NCI-H526 treated with DMSO at 0.1 percent for 48 hours (cell line): ENCODE measurements at places on chromosomes 2 and 18.

- no peak for DNase-seq
These were observed 288.5 kb downstream of the TNS1 start for GRCh38 chr2:217714287-217714751.

DNA sequence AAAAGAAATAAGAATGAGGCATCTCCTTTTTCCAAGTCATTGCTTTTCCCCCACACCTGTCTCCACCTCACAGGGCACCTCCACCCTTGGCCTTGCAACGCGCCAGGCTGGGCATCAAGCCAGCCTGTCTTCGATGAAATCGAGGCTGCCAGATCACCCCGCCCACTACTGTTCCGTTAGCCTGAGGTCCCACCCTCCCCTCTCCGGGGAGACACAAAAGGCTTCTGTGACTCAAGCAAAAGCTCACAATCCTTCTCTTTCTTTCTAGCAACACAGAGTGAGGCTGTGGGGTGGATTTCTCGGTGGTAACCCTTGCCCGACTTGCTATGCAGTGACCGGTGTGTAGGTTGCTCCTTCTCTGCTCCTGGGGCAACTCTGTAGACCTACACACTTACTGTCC is 9.9 kb downstream of the TNP1 start:
- no peak for DNase-seq

DNA sequence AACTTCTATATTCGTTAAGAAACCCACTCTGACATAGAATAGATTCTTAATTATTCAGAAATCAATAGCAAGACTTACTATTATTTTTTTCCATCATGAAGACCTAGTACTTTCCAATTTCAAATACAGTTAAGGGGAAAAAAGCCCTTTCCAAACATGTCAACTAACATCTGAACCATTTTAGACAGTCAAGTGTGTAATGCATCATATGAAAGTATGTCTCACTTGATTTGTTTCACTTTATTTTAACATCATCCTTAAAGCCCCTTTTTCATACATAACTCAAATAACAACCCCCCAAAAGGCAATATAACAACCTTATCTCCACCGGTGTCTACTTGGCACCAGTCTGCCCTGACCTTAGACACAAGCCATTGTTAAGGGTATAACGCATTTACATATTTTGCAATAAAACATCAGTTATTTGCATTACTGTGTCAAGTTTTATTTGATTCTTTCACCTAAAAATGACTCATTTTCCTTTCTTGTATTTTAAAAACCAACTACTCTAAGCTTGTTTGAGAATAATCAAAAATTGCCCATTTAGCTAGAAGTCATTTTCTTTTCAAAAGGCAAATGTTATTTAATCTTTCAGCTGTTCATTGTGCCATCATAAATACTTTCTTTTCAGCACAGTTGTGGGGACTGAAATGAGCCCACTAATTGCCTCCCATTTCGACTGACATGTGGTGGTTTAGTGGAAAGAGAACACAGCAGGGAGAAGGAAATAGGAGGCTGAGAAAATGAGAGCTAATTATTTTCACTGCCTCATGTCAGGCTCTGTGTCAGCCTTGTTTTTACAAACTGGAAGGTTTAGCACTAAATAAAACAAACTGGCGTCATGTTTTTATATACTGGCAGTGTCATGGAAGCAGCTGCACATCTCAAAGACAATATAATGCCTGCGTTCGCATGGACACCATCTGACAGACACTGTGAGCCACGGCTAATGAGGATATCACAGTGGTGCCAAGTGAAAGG is 104.7 kb upstream of the CDCA7 start:
- DNase-seq: peak; percentile 69

- no peak for DNase-seq
These were observed 249.4 kb upstream of the KLHL29 start for GRCh38 chr2:23135481-23136100.

GRCh38 chr2:155708071-155708470 is 624.5 kb downstream of the NR4A2 start:
- peak; percentile 45 for DNase-seq
